Thoracic aorta (tissue), 2 donors: ENCODE measurements at places on chromosomes 1 and 21. TPM values are rescaled to one million over a fixed set of nuclear protein-coding genes. Genes with fewer than 3 reads are reported as not detected.

DNA sequence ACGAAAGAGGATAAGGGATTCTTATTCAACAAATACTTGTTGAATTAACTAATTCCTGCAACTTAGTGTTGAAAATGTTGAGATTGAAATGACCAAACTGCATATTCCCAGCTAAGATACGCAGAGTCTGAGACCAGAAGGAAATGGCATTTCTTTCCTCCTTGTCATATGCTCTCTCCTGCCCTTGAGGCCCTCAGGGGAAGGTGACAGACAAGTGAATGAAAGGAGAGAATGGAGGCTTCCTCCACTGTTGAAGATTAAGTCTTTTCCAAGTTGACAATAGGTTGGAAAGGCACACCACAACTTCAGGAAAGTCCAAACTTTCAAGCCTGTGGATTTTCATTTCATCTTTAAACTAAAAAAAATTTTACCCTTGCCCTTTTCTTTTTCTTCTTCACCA is 3.1 kb upstream of the ZNF697 start:
- DNase-seq: no peak
- no peak overlapping the region for H3K4me3 ChIP-seq
- no peaks in the 10 kb centered on the region for H3K36me3 ChIP-seq
- no peaks in the 10 kb centered on the region for H3K27me3 ChIP-seq

DNA sequence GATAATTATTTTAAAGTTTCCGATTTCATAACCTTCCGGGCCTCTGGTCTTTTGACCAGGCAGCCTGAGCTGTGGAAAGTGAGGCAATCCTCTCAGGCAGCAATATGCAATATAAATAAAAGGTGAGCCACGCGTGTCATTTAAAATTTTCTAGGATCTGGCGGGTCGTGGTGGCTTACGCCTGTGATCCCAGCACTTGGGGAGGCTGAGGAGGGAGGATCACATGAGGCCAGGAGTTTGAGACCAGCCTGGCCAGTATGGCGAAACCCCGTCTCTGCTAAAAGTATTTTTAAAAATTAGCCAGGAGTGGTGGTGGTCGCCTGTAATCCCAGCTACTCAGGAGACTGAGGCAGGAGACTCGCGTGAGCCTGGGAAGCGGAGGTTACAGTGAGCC is 546 bp upstream of the ZNF695 start:
- peak overlapping the region; percentile 68 for H3K4me3 ChIP-seq
- H3K27me3 ChIP-seq: no peaks in the 10 kb centered on the region
- no peak for DNase-seq
- H3K27ac ChIP-seq: no peak overlapping the region
- no peaks in the 10 kb centered on the region for H3K36me3 ChIP-seq

DNA sequence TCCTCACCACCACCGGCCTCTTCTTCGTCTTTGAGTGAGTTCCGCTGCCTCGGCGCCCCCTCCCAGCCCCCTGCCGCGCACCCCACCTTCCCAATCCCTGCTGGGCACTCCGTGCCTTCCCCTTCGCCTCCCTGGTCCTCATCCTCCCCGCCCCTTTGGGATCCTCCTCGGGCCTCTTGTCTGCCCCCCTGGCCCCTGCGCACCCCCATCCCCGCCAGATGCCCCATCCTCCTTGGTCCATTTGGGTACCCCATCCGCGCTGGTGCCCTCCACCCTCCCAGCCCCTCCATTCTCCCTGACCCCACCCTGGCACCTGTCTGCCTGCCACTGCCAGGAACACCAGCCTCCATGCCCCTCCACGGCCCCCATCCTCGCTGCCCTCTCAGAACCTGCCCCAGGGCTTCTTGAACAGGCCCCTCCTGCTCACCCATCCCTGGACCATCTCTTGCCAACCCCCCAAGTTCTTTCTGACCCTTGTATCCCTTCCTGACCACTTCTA is 667 bp downstream of the ZDHHC18 start:
- peak overlapping the region; percentile 83 for H3K4me3 ChIP-seq
- peak overlapping the region; percentile 1 for H3K27ac ChIP-seq
- H3K36me3 ChIP-seq: no peaks in the 10 kb centered on the region
- H3K27me3 ChIP-seq: no peaks in the 10 kb centered on the region
- peaks cover 14% of the 10 kb centered on the region for H3K4me1 ChIP-seq

GRCh38 chr21:14600569-14601297 is 54.6 kb upstream of the SAMSN1 start:
- H3K27ac ChIP-seq: no peak overlapping the region
- no peak for DNase-seq
- no peaks in the 10 kb centered on the region for H3K4me1 ChIP-seq

- peaks cover 6% of the 10 kb centered on the region for H3K4me1 ChIP-seq
- no peaks in the 10 kb centered on the region for H3K36me3 ChIP-seq
- H3K27me3 ChIP-seq: no peaks in the 10 kb centered on the region
- H3K4me3 ChIP-seq: no peak overlapping the region
- DNase-seq: no peak
These were observed 33.1 kb downstream of the MAN1C1 start for GRCh38 chr1:25649505-25650288.

- no peaks in the 10 kb centered on the region for H3K27me3 ChIP-seq
- no peak overlapping the region for H3K4me3 ChIP-seq
- H3K27ac ChIP-seq: no peak overlapping the region
- no peaks in the 10 kb centered on the region for H3K4me1 ChIP-seq
- no peaks in the 10 kb centered on the region for H3K36me3 ChIP-seq
These were observed 128.9 kb downstream of the ASTN1 start for GRCh38 chr1:177035586-177035985.

DNA sequence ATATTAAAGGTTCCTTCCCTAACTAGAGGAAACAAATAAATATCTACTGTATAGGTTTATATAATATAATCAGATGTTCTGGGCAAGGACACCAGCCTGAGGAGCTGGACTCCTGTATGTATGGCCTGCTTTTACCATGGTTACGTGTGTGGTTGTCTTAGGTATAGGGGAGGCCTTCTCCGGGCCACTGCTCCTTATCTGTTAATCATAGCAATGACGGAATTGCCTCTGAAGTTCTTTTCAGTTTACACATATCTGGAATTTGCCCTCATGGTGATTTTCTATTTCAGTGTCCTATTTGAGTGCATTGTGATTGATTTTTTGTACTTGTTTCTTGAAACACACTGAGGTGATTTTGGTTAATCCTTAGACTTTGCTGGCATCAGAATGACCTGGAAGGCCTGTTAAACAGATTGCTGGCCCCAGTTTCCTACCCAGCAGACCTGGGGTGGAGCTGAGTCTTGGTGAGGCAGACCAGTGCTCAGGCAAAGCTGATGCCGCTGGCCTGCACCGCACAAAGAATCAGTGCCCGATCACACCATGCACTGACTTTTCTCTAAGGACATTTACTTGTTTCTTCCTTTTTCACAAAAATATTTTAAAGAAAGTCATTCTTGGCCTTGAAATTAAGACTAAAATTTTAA is 18.5 kb downstream of the ABCB10 start:
- no peak overlapping the region for H3K27ac ChIP-seq
- peaks cover 45% of the 10 kb centered on the region for H3K36me3 ChIP-seq
- H3K27me3 ChIP-seq: no peaks in the 10 kb centered on the region
- no peak for DNase-seq

GRCh38 chr1:63674238-63674864 is 81.1 kb downstream of the PGM1 start:
- DNase-seq: peak; percentile 50
- H3K4me3 ChIP-seq: peak overlapping the region; percentile 12
- no peaks in the 10 kb centered on the region for H3K27me3 ChIP-seq
- H3K36me3 ChIP-seq: no peaks in the 10 kb centered on the region
- H3K4me1 ChIP-seq: peaks cover 6% of the 10 kb centered on the region

GRCh38 chr1:181086926-181087325 is 1.6 kb upstream of the IER5 start:
- no peaks in the 10 kb centered on the region for H3K27me3 ChIP-seq
- no peak overlapping the region for H3K4me3 ChIP-seq
- no peaks in the 10 kb centered on the region for H3K36me3 ChIP-seq
- peaks cover 27% of the 10 kb centered on the region for H3K4me1 ChIP-seq
- DNase-seq: no peak

GRCh38 chr1:162040657-162041056 is 17.0 kb upstream of the OLFML2B start:
- H3K27me3 ChIP-seq: no peaks in the 10 kb centered on the region
- peaks cover 12% of the 10 kb centered on the region for H3K4me1 ChIP-seq
- no peak for DNase-seq
- no peaks in the 10 kb centered on the region for H3K36me3 ChIP-seq
- H3K27ac ChIP-seq: no peak overlapping the region
- no peak overlapping the region for H3K4me3 ChIP-seq

DNA sequence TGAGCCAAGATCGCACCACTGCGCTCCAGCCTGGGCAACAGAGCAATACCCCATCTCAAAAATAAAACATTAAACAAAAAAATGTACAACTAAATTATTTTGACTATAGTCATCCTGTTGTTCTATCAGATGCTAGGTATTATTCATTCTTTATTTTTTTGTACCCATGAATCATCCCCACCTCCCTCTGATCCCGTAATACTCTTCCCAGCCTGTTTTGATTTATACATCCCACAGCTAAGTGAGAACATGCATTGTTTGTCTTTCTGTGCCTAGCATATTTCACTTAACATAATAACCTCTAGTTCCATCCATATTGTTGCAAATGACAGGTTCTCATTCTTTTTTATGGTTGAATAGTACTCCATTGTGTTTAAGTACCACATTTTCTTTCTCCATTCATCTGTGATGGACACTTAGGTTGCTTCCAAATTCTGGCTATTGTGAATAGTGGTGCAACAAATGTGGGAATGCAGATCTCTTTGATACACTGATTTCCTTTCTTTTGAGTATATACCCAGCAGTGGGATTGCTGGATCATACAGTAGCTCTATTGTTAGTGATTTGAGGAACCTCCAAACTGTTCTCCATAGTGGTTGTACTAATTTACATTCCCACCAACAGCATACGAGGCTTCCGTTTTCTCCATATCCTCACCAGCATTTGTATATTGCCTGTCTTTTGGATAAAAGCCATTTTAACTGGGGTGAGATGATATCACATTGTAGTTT is 84.4 kb downstream of the MACF1 start:
- H3K4me3 ChIP-seq: no peak overlapping the region
- no peak overlapping the region for H3K27ac ChIP-seq
- no peaks in the 10 kb centered on the region for H3K27me3 ChIP-seq
- no peaks in the 10 kb centered on the region for H3K4me1 ChIP-seq
- DNase-seq: no peak
- peaks cover 68% of the 10 kb centered on the region for H3K36me3 ChIP-seq

- H3K27me3 ChIP-seq: no peaks in the 10 kb centered on the region
- H3K27ac ChIP-seq: no peak overlapping the region
- H3K4me1 ChIP-seq: peaks cover 20% of the 10 kb centered on the region
These were observed 49.4 kb upstream of the A3GALT2 start for GRCh38 chr1:33370301-33370700.

- no peaks in the 10 kb centered on the region for H3K36me3 ChIP-seq
- no peaks in the 10 kb centered on the region for H3K27me3 ChIP-seq
- DNase-seq: no peak
These were observed 126.7 kb downstream of the NR5A2 start for GRCh38 chr1:200154069-200154767.

GRCh38 chr1:98732985-98733781 is 71.7 kb downstream of the SNX7 start:
- H3K36me3 ChIP-seq: no peaks in the 10 kb centered on the region
- DNase-seq: no peak
- no peaks in the 10 kb centered on the region for H3K27me3 ChIP-seq

- no peaks in the 10 kb centered on the region for H3K4me1 ChIP-seq
- H3K4me3 ChIP-seq: no peak overlapping the region
- DNase-seq: no peak
- no peak overlapping the region for H3K27ac ChIP-seq
- no peaks in the 10 kb centered on the region for H3K27me3 ChIP-seq
These were observed 162.0 kb downstream of the COQ8A start for GRCh38 chr1:227102056-227102455.

DNA sequence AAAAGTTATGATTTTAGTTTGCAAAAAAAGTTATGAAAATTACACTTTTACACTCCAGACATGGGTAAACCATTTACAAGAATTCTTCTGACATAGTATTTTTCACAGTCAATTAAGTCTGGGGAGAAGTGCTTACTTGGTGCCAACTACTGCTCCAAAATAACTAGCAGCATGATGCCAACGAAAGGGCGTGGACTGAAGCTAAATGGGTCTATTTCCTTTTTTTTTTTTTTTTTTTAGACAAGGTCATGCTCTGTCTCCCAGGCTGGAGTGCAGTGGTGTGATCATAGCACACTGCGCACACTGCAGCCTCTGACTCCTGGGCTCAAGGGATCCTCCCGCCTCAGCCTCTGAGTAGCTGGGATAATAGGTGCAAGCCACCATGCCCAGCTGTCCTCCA is 43.2 kb downstream of the FMO4 start:
- H3K27me3 ChIP-seq: no peaks in the 10 kb centered on the region
- peaks cover 18% of the 10 kb centered on the region for H3K4me1 ChIP-seq

GRCh38 chr1:59124166-59124565 is 172.7 kb upstream of the FGGY start:
- DNase-seq: no peak
- H3K27me3 ChIP-seq: no peaks in the 10 kb centered on the region
- H3K27ac ChIP-seq: no peak overlapping the region
- H3K36me3 ChIP-seq: no peaks in the 10 kb centered on the region
- no peak overlapping the region for H3K4me3 ChIP-seq

GRCh38 chr1:151593730-151594129 is 18.1 kb upstream of the SNX27 start:
- DNase-seq: no peak
- no peaks in the 10 kb centered on the region for H3K4me1 ChIP-seq
- H3K27me3 ChIP-seq: no peaks in the 10 kb centered on the region
- no peaks in the 10 kb centered on the region for H3K36me3 ChIP-seq
- H3K4me3 ChIP-seq: peak overlapping the region; percentile 52
- H3K27ac ChIP-seq: no peak overlapping the region

- no peak overlapping the region for H3K4me3 ChIP-seq
- H3K36me3 ChIP-seq: no peaks in the 10 kb centered on the region
- H3K27ac ChIP-seq: peak overlapping the region; percentile 98
- DNase-seq: no peak
- peaks cover 57% of the 10 kb centered on the region for H3K4me1 ChIP-seq
These were observed 22.1 kb downstream of the ZBTB17 start for GRCh38 chr1:15953791-15954241.

GRCh38 chr1:23098463-23099170 is 70.0 kb downstream of the LUZP1 start:
- peak overlapping the region; percentile 39 for H3K4me3 ChIP-seq
- no peak overlapping the region for H3K27ac ChIP-seq
- H3K27me3 ChIP-seq: no peaks in the 10 kb centered on the region

DNA sequence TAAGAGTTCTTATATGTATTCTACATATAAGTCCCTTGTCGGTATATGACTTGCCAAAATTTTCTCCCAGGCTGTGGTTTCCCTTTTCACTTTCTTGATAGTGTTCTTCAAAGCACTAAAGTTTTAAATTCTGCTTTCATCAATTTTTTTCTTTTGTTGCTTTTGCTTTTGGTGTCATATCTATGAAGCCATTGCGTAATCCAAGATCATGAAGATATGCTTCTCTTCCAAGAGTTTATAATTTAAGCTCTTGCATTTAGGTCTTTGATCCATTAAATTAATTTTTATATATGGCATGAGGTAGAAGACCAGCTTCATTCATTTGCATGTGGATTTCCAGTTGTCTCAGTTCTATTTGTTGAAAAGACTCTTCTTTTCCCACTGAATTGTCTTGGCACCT is 22.2 kb downstream of the DESI2 start:
- H3K36me3 ChIP-seq: no peaks in the 10 kb centered on the region
- H3K27ac ChIP-seq: no peak overlapping the region
- H3K4me1 ChIP-seq: peaks cover 44% of the 10 kb centered on the region
- H3K27me3 ChIP-seq: no peaks in the 10 kb centered on the region
- no peak for DNase-seq

XPR1 gene
- total RNA-seq: 42.8 TPM

CD2 gene
- 1.4 TPM for total RNA-seq

TLCD4 gene
- 8.0 TPM for total RNA-seq

S100A14 gene
- 4.2 TPM for total RNA-seq

CYP4A22 gene
- total RNA-seq: not detected

C1orf141 gene
- total RNA-seq: not detected

HHIPL2 gene
- not detected for total RNA-seq

KRTAP19-3 gene
- total RNA-seq: not detected

WNT4 gene
- not detected for total RNA-seq

FLG2 gene
- not detected for total RNA-seq
